ENCODE measurements at places on chromosomes 5 and 9. TPM values are rescaled to one million over a fixed set of nuclear protein-coding genes. Genes with fewer than 3 reads are reported as not detected.

Gene LRRC19
- total RNA-seq, result not detected

Gene C9orf43
- 0.69 TPM for total RNA-seq

Gene JAKMIP2
- 4.3 TPM for total RNA-seq

Gene HMGXB3
- total RNA-seq, result 28.2 TPM

Gene CNOT6
- total RNA-seq, result 23.9 TPM

Gene LCN1
- total RNA-seq, result not detected

Gene ZER1
- total RNA-seq, result 16.0 TPM

Gene RLN1
- 1.6 TPM for total RNA-seq

Gene DTWD2
- total RNA-seq, result 1.9 TPM

Gene TMEM232
- total RNA-seq, result 0.78 TPM

Gene RBM27
- 20.7 TPM for total RNA-seq

Gene ABO
- total RNA-seq, result not detected

Gene SLCO6A1
- total RNA-seq, result not detected

Gene PCA3
- not detected for total RNA-seq

Gene PCDHB7
- not detected for total RNA-seq

Gene KCNV2
- total RNA-seq, result not detected

Gene RUSC2
- total RNA-seq, result 1.9 TPM

Gene CAVIN4
- 0.32 TPM for total RNA-seq

Gene SPARC
- total RNA-seq, result not detected

Gene LRRC14B
- not detected for total RNA-seq

Gene DAB2
- not detected for total RNA-seq

Gene LECT2
- not detected for total RNA-seq

Gene ZNF454
- total RNA-seq, result not detected

Gene PLAC8L1
- 0.45 TPM for total RNA-seq
